NCI-H2171 treated with DMSO at 0.1 percent for 48 hours (cell line): ENCODE measurements at places on chromosomes 4 and X.

DNA sequence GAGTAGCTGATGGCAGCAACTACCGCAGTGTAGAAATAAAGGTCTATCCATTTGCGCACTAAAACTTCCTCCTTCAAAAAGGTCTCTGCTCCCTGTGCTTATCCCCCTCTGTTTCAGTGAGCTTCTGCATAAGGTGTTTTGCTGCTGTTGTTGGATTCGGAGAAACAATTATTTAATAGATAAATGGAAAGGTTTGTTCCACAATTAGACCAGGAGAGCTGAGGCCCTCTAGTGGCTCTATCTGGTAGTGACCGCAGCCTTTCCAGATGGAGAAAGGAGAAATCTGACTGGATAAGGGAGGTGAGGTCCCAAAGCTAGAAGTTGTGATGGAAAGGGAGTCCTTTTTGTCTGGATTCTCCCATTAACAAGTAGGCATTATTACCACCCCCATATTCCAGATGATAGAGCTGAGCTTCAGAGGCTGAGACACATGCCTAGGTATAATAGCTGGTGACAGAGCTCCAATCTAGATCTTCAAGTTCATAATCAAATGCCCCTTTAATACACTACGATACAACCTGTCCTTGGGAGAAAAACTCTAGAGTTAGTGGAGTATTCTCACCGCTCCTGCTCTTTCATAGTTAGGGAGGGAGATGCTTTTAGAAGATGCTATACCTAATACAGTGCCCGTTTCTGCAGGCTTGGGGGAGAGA is 5.1 kb upstream of the GABRQ start:
- DNase-seq = peak; percentile 3

- DNase-seq = no peak
Measured at GRCh38 chr4:72312032-72312650, 256.9 kb downstream of the ADAMTS3 start.

- peak; percentile 70 for DNase-seq
Measured at GRCh38 chr4:11424000-11424399, 4.7 kb downstream of the HS3ST1 start.

DNA sequence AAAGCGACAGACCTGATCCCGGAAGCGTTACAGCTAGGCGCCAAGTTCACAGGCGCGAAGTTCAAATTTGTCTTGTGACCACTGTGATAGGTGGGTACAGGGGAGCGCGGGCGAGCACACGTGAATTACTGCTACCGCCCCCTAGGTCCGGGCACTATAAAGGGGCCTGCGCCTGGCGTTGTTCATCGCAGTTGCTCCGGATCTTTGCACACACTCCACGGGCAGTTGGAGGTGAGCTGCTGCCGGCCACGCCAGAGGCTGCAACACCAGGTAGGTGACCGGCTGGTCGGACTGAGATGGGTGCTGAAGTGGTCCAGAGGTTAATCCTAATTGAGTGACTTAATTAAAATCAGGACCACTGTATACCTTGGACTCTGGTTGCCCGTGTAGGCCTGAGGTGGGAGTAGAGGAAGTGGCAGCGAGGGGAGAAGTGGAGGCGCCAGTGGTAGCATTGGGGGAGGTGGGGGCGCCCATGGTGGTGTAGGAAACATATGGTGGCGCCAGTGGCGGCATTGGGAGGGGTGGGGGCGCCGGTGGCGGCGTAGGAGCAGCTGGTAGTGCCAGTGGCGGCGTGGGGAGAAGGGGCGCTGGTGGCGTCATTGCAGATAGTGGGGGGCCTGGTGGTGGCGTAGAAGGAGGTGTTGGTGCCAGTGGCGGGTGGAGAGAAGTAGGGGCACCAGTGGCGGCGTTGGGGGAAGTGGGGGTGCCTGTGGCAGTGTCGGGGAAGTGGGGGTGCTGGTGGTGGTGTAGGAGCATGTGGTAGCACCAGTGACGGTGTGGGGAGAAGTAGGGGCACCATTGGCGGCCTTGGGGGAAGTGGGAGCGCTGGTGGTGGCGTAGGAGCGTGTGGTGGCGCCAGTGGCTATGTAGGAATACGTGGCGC is at the start of gene GCNA:
TSS of gene GCNA (plus strand) at position 185 of the 883 bp plus-strand sequence. CDS start 2,385 bp downstream, outside the sequence.
- no peak for DNase-seq

GRCh38 chr4:183885205-183885720 is 19.8 kb upstream of the STOX2 start:
- DNase-seq = no peak

GRCh38 chrX:111167334-111167733 is 71.3 kb downstream of the PAK3 start:
- DNase-seq = no peak
